ENCODE measurements at places on chromosomes 16 and 17. TPM values are rescaled to one million over a fixed set of nuclear protein-coding genes. Genes with fewer than 3 reads are reported as not detected.

The EMC8 gene
- total RNA-seq = 49.5 TPM

The SOST gene
- not detected for total RNA-seq

The SEPTIN1 gene
- 195 TPM for total RNA-seq

The CIBAR2 gene
- total RNA-seq = not detected

DNA sequence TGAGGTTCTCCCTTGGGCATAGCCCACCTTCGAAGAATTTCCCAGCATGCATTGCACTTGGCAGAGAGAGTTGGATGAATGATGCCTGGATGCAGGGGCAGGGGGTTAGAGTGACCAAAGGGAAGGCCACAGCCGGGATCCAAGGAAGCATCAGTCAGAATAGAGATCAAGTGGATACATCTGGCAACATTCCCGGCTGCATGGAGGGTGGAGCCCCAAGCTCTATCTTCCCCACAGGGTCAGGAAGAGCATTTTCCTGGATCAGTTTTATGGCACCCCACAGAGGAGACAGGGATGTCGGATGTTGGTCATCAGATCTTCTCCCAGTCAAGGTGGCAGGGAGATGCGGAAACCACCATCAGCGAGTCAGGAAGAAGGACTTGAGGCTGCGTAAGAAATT is 13.0 kb downstream of the PIRT start:
- DNase-seq = no peak

DNA sequence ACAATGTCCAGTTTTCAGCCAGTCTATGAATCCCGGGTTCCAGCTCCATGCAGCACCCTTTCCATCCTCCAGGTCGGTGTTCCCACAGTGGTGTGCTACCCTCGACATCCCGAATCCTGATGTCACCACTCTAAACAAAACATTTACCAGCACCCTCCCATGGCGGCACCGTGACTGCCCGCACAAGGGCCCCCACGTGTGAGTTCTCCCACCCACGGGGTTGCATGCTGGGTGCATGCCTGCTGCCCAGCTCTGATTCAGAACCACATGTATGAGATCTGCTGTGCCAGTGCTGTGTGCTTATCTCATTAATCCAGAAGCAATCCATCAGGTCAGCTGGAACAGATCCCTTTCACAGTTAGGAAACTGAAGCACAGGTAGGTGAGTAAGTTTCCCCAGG is 57.4 kb downstream of the C16orf78 start:
- DNase-seq = no peak

- no peak for DNase-seq
Measured at GRCh38 chr16:1509307-1510221, 16.4 kb downstream of the TELO2 start.

The EVI2B gene
- 25.1 TPM for total RNA-seq

GRCh38 chr16:49399594-49400364 is 26.2 kb downstream of the C16orf78 start:
- DNase-seq = no peak

Data from activated T-helper 1 cell treated with anti-CD3 and anti-CD28 coated beads, Interleukin-12 subunit alpha, Interleukin-12 subunit beta, Interleukin-2, Interleukin-4 antibody, amounts not matched to agents 30 ng/mL and 10 ng/mL and 1 ng/mL, durations not matched to agents 14 hours and 24 hours and 36 hours (primary cell).